ENCODE measurements at places on chromosomes 3 and 15.
A peak's percentile ranks its signal among the peaks of the same experiment; 100 is the strongest.

GRCh38 chr3:146540236-146540635 lies 4.2 kb downstream of the PLSCR1 start:
- no peak for DNase-seq

- peak; percentile 63 for DNase-seq
Measured at GRCh38 chr3:21944251-21944650, 193.2 kb upstream of the ZNF385D start.

DNA sequence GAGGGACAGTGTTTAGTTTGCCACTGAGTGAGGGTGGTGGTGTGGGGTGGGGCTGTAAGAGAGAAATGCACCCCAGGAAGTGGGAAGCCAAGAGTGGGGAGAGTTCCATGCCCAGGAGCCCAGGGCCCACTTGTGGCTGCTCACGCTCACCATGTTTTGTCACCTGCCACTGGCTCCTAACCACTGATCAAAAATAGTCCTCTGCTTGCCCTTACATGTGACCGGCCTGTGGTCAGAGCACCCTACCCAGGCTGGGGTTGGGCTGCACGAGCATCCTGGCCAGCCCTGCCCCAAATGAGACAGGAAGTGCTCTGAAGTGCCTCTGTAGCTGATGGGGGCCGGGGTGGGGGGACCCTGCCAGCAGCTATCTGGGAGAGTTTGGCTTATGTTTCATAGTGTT lies 216.3 kb downstream of the RPLP1 start:
- no peak for DNase-seq

DNA sequence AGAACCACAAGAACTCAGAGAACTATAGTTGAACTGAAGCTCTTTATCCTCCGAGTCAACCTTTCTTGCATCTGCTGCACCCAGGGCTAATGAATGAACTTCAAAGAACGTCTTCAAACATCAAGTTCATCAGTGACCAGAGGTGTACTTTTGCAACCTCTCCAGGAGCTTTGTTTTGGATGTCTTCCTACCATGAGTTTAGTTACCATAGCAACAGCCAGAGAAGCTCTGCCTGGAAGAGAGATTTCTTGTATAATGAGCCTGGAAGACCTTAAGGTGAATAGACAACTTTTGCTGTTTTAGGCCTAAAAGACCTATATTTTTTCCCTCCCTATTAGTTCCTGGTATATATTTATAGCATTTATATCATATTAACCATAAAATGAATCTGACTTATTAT lies 9.1 kb downstream of the ACTC1 start:
- no peak for DNase-seq

DNA sequence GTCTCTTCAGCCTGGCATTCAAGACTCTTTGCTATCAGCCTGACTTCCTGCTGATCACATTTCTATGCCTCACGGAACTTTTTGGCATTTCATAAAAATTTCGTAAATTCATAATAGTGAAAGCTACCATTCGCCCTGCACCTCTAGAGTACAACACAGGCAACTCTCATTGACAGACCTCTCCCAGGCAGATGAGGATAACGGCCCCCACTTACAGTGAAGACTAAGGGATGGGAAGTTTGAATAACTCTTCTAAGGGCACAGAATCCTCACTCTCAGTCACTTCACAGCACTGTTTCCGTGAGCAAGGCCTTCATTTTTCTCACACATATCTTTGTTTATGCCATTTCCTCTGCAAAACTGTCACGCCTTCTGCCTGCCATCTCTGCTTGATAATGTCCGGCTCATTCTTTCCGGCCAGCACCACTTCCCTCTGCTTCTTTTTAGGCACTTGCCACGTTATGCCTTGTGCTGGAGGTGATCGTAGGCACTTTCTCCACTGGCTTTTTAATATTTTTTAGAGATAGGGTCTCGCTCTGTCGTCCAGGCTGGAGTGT lies 224.1 kb upstream of the HES1 start:
- no peak for DNase-seq

GRCh38 chr3:112096176-112096575 lies 10.0 kb downstream of the C3orf52 start:
- no peak for DNase-seq

DNA sequence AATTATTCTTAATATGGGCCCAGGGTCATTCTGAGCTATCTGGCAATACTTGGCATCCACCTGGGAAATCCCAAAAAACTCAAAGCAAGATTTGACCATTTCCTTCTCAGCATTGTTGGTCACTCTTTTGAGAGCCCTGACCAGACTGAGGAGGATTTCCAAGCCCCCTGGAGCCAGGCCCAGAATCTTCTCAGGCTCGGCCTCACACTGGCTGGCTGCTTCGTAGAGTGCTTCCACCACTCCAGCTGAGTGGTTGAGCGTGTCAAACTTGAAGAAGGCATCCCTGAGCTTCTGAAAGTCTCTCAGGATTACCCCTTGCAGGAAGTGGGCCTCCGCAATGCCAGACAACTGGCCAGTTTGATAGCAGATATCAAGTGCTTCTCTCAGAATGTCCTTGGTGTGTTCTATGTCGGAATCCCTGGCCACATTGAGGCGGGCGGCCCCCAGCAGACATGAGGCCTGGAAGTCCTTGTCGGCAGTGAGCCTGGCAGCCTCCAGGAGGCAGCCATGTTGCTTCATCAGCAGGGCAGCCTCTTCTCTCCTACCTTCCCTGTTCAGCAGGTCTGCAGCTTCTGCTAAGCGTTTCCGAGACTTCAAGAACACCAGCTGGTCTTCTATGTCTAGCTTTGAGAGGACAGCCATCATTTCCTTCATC lies 68.9 kb upstream of the DCLK3 start:
- no peak for DNase-seq

DNA sequence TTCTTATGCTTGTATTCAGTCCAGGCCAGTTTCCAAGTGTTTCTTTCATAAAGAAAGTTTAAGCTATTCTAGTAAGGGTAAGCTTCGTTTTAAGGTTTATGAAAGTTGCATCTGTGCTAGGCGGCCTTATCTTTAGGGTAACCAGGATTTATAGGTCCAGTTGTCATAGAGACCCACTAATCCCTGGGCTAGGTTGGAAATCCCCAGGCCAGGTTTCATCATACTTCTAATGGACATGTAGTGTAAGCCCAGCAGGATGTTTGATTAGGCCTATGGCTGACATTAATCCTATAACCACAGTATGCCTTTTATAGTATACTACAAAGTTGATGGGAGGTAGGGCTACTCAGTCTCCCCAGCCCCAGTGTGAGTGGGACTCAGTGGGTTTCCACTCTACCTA lies 312.4 kb downstream of the CACNA2D3 start:
- no peak for DNase-seq

DNA sequence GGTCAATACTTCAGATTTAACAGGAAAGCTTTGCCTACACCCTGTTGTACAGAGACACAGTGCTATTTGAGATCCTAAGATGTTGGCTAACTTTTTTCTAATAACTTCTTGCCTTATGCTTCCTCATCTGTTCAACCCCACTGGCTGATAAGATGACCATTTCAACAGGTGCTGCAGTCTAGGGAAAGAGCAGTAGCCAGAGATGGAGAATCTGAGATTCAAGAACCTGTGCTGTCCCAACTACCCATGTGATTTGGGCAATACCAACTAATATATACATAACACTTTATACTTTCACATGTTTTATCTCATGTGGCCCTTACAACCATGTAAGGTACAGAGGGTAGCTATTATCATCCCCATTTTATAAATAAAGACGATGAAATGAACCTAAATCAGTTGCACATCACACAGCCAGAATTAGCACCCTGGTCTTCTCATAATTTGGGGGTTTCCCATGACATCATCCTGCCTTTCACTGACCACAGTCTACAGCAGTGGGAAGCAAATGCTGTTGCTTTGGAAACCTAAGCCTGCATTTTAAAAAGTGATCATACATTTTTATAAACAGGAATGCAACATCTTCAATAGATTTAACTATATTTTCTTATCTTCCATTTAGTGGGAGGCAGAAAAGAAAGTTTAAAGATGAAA lies 9.7 kb downstream of the TTC23 start:
- DNase-seq, result peak; percentile 11

DNA sequence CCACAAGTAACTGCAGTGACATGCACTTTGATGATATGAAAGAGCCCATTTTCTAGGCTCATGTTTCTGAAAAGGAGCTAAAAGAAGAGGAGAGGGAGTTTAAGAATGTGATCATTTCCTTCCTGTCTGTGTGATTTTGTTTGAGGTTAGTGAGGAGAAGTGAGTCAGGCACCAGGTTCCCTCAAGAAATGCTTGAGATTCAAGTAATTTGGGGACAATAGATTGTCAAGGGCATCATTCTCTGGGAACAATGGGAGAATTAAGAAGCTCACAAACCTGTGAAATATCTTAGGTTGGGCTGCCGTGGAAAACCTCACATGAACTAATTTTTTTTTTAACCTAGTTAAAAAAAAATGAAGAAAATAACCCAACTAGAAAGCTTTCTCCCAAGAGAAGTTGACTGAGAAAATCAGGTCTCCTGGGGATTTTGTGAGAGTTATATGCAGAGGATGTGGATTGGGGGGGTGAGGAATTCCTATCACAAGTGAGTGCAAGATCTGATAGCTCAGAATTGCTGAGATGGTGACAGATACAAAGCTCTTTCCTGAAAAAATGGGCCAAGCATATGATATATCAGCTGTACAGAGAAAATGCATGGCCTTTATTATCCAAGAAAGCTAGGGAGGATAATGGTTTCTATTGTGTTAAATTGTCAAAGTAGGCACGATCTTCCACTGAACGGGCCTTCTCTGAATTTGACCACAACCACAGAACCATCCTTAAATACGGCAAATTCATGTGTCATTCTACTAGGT lies 203.3 kb downstream of the FEZF2 start:
- peak; percentile 65 for DNase-seq

GRCh38 chr15:31016446-31016915 lies 25.1 kb upstream of the MTMR10 start:
- DNase-seq, result peak; percentile 61

DNA sequence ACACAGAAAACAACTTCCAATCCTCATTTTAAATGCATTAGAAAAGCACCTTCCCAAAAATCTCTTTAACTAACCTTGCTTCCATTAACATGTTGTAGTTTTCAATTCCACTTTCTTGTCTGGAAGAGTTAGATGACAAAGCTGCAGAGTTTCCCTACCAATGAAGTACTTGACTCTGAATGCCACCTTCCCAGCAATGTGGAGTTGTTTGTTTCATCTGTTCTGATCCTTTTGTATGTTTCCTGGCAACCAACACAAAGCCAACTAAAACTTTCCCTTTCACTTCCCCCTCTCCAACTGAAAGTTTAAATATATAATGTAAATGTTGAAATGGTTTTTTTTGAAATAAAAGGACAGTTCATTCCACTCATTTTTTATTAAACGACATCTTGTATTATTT lies at the start of gene WDR49:
TSS of gene WDR49 (minus strand) at position 183 of the 400 bp plus-strand sequence. CDS start 517 bp downstream, outside the sequence.
- DNase-seq, result peak; percentile 29

DNA sequence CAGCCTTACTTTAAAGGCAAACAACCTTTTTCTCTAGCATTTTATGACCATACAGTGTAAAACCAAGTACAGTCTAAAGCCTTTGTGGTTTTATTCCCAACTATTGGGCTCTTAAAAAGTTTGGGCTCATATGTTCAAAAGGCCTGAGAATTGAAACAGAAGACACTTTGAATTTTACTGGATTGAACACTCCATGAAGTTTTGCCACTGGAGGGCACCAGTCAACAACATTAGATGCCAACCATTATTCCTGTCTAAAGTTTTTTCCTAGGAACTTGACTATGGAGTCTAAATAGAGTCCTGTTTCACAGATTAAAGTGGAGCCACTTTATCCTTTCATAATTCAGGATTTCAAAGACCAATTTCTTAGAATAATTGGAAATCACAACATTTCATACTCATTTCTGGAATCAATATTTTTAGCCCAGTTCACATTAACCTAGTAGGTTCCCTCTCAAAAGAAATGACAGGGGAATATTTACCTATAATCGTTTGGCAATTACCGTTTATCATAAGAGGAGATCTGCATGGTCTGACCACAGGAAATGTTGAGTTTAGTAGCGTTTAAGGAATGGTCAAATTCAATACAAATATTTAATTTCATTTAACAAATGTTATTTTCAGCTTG lies 244.1 kb upstream of the PDZRN3 start:
- DNase-seq, result peak; percentile 44

All from astrocyte of the spinal cord (primary cell).